ENCODE measurements at places on chromosomes 7 and 10.

DNA sequence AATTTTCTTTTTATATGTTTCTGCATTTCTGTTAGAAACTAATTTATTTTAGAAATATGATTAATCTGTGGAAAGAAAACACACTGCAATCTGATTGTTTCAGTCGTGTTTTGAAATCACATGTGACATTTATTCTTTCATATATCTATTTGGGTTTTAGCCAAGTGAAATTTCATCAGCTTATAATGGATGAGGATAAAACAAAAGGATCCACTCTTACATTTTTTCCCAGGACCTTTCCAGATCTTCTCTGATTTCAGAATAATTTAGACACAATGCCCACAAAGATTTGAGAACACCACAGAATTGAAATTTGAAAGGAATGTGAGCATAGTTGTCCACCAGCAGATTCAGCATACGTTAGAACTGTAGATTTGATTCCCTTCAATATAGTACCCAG lies 29.1 kb downstream of the CBLL1 start:
- peak; percentile 23 for DNase-seq

- no peak for DNase-seq
These were observed 153.2 kb downstream of the TCF7L2 start for GRCh38 chr10:113103131-113103840.

- no peak for DNase-seq
These were observed 63.0 kb downstream of the RGS10 start for GRCh38 chr10:119479532-119479931.

DNA sequence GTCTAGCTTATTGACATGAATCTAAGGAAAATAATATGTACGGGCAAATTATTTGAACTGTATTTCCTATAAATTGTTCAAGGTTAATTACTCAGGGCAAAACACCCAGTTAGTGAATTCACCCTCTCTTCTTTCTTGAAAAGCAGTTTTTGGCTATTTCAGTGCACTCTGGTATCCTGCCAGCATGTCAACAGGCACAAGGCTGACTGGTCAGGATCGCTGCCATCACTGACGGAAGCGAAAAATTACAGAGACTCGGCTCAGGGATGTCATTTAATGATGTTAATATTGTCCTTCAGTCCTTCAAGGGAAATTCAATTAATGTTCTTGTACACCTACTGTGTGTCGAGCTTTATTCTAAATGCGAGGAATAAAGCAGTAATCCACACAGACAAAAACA lies 28.3 kb upstream of the OLAH start:
- no peak for DNase-seq

DNA sequence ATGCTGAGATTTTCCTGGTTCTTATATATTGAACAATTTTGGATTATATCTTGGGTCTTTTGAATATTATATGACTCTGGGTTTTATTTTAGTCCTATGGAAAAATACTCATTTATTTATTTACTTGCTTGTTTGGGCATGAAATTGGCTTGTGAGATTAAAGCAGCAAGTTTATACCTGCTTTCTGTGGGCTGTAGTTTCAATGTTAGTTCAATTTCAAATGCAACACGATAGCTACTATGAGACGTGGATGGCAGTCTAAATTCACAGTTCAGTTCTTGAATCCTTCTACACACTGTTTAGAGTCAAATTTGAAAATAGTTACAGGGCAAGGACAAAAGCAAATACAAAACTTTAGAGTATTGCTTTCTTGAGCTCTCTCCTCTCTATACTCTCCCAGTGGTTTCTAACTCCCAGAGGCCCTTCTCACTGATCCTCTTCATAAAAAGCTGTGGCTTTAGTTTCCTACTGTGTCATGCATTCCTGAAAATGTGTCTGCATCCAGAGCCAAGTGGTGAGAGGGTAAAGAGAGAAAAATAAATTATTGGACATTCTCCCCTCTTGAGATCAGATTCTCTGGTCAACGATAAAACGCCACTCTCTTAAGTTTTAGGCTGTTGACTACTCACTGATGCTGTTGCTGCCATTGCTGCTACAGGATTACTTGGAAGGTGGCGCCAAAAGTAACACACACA lies 34.4 kb downstream of the POLR1F start:
- no peak for DNase-seq

- no peak for DNase-seq
These were observed 54.9 kb upstream of the ABCB5 start for GRCh38 chr7:20560325-20561180.

- DNase-seq, result no peak
These were observed 1.9 kb downstream of the BRAF start for GRCh38 chr7:140922741-140923345.

DNA sequence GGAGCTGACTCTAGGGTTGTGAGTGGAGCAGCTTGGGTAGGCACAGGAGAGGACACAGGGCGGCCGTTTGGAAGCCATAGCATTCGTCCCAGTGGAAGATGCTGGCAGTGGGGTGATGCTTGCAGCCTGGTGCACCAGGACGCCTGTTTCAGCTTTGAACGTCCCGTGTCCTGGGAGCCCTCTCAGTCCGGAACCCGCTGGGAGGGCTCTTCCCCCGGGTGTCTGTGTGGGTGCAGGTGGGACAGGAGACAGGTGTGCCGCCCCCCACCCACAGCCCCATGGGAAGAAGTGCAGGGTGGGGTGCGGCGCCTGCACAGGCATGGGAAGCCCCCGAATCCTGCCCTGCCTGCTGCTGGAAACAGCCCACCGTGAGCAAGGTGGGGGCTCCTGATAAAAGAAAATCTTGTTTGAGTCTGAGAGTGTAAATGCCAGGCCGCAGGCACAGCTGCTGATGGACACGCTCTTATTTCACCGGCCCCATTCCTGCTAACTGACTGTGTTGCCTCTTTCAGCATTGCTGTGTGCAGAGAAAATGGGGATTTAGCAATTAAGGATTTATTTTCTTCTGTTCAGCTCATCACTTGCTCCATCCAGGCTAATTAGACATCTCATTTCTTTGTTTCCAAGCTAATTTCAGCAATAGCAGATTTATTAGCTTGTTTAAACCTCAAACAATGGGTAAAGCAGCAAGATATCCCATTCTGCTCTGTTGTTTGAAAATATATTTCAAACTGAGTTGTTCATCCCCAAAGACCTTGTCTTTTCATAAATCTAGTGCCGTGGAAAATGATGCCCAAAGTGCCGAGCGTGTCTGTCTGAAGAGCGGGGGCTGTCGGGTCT lies 54.9 kb upstream of the DPYSL4 start:
- DNase-seq, result no peak

- DNase-seq, result no peak
These were observed 92.4 kb upstream of the SGCE start for GRCh38 chr7:94748376-94748775.

DNA sequence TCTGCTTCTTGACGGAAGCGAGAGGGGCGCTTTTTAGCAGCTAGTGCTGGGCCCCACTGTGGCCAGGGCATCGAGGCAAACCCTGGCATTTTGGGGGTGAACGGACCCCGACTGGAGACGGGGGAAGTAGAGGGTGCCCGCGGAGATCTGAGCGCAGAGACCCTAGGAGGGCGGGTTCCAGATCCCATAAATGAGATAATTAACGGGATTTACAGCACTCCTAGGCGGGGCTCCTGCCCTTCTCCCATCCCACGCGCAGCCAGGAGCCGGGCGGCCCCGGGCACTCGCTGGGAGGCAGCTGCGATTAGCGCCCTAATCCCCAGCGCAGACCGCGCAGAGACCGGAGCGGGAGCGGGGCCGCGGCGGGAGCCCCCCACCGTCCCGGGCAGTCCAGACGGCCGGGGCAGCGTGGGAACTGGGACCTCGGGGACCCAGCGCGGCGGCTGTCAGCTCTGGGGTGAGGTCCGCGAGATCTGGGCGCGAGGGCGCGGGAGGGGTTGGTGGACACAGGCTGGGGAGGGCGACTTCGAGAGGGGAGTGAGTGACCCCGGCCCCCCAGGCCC lies 735 bp downstream of the JCAD start:
- no peak for DNase-seq

- no peak for DNase-seq
These were observed 31.3 kb upstream of the GALNT11 start for GRCh38 chr7:151993977-151994676.

DNA sequence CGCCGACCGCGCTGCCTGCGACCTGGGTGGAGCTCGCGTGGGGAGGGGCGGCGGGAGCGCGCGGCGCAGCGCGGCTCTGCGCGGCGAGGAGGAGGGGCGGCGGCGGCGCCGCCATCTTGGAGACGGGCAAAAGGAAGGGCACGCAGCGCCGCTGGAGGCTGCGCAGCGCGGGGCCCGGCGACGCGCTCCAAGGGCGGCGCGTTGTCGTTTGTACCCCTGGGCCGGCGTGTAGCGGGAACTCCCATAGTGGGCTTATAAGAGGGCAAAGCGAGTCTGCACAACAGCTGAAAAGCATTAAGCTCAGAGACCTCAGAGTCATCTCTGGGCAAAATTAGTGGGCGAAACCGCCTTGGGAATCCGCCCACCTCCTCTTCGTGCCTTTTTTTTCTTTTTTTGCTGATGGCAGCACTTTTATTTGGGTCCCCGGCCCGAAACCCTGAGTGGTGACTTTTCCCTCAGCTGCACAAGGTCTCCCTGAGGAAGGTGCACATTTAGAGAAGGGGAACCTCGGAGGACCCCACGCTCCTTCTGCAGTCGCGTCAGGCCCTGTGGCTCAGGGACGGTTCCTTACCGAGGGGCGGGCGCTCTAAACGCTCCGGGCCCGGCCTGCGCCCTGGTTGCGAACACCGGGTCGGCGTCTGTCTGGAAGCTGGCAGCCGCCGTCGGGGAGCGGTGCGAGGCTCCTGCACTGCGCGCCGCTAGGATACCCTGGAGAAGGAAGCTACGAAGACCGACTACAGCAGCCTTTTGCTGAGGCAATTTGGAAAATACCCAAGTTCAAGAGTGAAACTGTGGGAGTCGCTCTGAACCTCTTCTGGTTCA lies 428 bp upstream of the MCMBP start:
- peak; percentile 38 for DNase-seq

DNA sequence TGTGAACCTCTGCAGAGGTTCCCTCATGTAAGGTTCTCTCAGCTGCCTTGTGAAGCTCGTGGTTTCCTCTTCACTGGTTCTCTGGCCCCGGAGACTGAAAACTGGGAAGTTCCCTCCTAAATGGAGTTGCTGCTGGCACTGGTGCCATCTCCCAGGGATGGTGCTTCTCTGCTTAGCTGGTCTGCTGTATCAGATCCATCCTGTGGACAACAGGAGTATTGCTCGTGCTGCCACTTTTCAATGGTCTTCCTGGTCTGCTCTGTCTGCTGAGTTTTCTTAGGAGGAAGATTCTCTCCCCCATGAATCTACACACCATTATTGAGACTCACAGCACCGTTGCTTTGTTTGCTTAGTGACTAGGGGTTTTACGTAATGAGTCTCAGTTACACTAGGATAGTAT lies 247.8 kb downstream of the OTUD1 start:
- no peak for DNase-seq

GRCh38 chr7:100890653-100891567 lies 1.4 kb upstream of the UFSP1 start:
- DNase-seq, result no peak

DNA sequence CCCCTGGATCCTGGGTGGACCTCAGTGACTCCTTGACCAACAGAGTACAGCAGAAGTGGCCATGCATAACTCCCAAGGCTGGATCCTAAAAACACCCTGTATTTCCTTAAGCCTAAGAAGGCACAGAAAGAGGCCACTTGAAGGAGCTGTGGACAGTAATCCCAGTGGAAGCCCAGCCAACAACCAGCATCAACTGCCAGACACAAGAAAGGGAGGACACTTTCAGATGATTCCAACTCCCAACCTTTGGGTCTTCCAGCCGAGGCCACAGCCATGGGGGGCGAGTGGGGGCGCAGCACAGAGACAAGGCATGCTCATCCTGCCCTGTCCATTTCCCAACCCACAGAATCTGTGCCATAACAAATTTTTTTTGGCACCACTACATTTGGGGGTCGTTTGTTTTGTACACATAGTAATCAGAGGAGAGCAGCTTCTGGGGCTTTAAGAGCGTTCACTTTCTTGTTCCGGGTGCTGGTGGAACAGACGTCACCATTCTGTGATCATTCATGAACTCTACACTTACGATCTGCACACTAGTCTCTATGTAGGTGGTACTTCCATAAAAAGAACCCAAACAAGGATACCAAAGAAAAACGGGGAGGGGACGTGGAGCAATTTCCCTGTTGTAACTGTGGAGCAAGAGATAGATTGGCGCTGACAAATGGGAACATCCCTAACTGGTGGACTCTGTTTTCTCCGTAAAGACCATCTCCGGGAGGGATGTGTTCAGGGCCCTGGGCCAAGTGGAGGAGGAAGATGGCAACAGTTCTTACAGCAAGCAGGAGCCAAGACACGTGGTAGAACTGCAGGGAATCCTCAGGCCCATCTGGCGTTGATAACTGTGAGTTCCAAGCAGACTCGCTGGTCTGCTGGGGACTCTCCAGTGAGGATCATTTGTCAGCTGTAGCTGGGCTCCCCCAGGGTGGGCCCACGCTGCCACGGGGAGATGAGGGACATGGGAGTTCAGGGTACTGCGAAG lies 6.0 kb upstream of the SLC29A3 start:
- no peak for DNase-seq

DNA sequence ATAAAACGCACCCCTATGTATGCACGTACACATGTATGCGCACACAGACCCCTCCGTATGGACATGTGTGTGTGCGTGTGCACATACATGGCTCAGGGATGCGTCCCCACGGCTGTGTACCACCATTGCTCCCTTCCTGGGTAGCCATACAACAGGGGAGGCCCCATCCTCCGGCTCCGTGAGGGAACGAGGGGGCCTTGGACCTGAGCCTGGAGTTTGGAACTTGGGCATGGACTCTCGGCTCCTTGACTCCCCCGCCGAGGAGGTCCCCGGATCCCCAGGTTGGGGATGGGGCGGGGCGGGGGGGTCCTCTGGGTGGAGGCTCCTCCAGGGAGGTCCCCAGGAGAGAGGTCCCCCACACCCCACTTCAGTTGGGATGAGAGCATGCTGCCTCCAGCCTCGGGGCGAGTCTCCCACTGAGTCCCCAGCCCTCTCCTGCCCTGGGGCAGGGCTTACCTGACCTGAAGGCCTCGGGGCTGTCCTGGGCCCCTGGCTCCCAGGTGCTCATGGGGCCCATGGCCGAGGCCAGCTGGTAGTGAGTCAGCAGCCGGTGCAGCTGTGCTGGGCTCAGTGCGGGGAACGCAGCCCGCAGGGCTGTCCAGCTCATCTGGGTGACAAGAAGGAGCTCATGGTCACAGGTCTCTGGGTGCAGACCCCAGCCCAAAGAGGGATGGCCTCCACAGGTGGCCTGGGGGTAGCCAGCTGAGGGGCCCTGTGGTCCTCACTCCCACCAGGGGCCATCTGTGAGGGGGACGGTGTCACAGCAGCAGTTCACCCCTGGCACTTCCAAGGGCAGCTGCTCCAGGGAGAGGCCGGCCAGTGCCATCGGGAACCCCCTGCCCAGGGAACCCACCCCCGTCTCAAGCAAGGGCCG lies 29.9 kb downstream of the AP5Z1 start:
- DNase-seq, result no peak

GRCh38 chr7:69204943-69205342 lies 393.3 kb upstream of the AUTS2 start:
- DNase-seq, result no peak

DNA sequence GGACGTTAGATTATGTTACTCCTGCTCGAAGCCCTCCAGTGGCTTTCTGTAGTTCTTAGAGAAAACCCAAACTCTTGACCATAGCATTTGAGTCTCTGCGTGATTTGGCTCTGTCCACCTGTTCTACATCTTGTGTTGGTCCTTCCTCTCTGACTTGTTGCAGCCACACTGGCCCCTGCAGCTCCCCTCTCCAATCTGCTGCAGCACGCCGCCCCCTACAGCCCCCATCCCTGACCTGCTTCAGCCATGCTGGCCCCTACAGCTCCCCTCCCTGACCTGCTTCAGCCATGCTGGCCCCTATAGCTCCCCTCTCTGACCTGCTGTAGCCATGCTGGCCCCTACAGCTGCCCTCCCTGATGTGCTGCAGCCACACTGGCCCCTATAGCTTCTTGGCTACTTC lies 29.2 kb downstream of the TRRAP start:
- DNase-seq, result no peak

GRCh38 chr7:13829231-13829630 lies 160.2 kb downstream of the ETV1 start:
- DNase-seq, result no peak
